ENCODE measurements at places on chromosomes 6 and 20. TPM values are rescaled to one million over a fixed set of nuclear protein-coding genes. Genes with fewer than 3 reads are reported as not detected.

- DNase-seq, result peak; percentile 27
These were observed 168.1 kb downstream of the GRM4 start for GRCh38 chr6:33977606-33978411.

GRCh38 chr6:78810698-78811097, 56.7 kb upstream of the IRAK1BP1 start:
- DNase-seq, result no peak

DNA sequence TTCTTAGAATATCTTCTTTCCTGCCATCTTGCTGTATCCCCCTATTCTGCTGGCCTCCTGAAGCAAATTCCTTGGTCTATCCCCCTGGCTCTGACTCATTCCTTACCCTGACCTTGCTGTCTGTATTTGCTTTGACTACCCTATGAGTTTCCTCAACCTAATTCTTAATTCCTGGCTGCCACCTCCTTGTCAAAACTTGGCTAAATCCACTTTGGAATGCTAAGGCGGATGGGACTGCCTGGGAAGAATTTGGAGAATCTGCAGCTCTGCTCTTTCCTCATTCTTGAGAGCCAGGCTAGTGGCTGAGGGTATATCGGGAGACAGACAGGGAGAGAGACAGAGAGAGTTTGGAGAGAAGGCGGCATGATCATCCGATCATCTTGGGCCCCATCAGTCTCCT, 24.4 kb downstream of the CAP2 start:
- DNase-seq, result no peak

DNA sequence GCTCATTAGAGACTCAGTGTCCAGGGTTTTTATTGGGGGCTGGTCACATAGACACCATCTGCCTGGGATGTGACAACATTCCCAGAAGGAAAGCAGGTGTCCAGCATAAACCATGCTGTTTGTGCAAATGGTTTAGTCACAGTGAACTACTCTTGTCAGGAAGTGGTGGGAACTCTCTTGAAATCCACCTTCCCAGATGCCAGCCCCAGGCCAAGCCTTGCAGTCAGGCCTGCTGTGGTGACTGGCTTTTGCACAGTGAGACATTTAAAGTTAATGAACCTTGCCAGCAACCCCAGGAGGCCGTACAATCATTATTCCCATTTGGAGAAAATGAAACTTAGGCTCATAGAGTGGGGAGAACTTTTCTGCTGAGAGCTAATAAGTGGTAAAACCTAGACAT, 242.5 kb upstream of the KCNG1 start:
- DNase-seq, result no peak

- DNase-seq, result no peak
These were observed 2.5 kb downstream of the RBM39 start for GRCh38 chr20:35739294-35740163.

DNA sequence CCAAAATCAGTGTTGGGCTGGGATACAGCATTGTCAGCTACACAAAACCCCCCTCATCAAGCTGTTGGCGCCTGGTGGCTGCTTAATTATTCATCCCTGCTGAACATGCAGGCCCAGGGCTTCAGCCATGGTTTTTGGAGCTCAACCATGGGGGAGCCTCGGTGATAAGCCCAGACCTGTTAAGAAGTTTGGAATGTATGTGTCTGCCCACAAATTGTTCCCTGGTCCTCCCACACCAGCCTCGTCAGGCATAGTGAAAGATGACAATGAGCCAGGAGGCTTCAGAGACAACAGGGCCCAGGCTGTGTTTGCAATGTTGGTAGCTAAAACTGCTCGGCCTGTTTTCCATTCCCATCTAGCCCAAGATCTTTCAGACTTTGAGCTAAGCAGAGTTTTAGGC, 34.8 kb upstream of the SIRPA start:
- no peak for DNase-seq

DNA sequence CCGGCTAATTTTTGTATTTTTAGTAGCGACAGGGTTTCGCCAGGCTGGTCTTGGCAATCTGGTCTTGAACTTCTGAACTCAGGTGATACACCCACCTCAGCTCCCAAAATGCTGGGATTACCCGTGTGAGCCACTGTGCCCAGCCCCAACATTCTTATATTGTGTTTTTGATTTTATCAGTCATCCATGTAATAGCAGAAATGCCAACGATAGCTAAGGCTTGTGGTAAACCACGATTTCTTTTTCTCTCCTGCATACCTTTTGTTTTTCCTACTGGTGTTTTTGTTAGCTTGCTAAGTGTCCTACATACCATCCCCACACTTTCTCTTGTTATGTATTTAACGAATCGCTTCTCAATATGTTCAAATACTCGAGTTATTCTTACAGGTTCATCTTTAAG, 12.1 kb downstream of the PHACTR2 start:
- no peak for DNase-seq

DNA sequence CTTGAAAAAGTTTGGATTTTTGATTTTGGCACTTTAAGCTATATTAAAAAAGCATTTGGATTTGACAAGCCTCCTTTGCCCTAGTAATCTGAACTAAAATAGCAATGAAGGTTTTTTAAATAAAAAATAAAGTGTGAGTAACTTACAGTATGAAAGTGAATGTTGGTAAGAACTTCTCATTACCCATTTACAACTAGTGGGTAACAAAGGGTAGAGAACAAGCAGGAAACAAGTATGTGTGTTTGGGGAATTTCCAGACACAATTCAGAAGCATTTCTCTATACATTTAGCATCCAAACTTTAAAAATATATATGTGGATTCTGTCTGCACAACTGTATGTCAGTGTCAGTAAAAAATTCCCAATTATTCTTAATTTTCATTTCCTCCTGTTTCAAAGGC, 2.9 kb downstream of the TMEM30A start:
- DNase-seq, result no peak

Gene PLA2G7
- 0.35 TPM for polyA plus RNA-seq

GRCh38 chr6:52595000-52595795, 18.3 kb upstream of the TRAM2 start:
- no peak for DNase-seq

DNA sequence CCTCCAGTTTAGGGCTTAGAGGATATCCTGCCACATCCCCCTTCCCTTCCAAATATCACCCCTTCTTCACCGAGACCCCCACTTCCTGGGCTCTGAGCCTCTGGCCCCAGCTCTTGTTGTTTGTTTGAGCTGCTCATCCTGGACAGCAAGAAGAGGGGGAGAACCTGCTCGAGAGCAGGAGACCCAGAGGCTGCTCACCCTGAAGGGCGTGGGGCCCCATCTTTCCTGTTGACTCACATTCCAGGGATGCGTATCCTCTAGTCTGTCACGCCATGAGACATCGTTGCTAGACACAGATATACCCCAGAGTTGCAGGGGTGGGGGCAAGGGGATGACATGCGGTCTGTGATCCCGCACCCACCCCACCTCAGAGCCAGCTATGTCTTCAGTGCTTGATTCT, 5.7 kb upstream of the TNXB start:
- no peak for DNase-seq

Gene TXLNB
- not detected for polyA plus RNA-seq

- DNase-seq, result no peak
These were observed 4.3 kb downstream of the PPP1R10 start for GRCh38 chr6:30612687-30613248.

GRCh38 chr20:41274152-41274551, 43.4 kb downstream of the ZHX3 start:
- no peak for DNase-seq

- no peak for DNase-seq
These were observed 771.4 kb upstream of the MMS22L start for GRCh38 chr6:98054453-98054852.

Gene EPPIN
- polyA plus RNA-seq, result not detected

Gene SSTR4
- not detected for polyA plus RNA-seq

DNA sequence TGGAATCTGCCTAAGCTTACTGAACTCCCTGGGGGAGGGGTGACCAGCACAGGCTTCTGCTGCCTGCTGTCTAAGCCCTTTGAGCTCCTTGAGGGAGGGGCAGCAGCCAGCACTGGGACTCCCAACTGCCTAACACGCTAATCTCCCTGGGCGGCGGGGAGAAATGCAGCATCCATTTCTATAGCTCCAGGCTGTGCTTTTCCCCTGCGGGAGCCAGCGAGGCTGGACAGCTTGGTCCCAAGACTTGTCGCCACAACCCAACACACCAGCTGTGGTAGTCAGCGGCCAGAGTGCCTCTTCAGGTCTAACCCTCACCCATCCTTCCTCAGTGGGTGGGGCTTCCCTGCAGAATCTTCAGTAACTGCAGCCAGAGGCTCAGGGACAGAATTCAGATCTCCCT, 64.6 kb downstream of the VGLL2 start:
- DNase-seq, result no peak

- no peak for DNase-seq
These were observed 362.6 kb downstream of the EPM2A start for GRCh38 chr6:145372671-145373151.

- no peak for DNase-seq
These were observed 126.5 kb upstream of the JAG1 start for GRCh38 chr20:10800288-10800687.

GRCh38 chr6:130293800-130294199, 71.0 kb upstream of the SAMD3 start:
- DNase-seq, result no peak

GRCh38 chr6:44177691-44178423, 19.2 kb downstream of the CAPN11 start:
- no peak for DNase-seq

DNA sequence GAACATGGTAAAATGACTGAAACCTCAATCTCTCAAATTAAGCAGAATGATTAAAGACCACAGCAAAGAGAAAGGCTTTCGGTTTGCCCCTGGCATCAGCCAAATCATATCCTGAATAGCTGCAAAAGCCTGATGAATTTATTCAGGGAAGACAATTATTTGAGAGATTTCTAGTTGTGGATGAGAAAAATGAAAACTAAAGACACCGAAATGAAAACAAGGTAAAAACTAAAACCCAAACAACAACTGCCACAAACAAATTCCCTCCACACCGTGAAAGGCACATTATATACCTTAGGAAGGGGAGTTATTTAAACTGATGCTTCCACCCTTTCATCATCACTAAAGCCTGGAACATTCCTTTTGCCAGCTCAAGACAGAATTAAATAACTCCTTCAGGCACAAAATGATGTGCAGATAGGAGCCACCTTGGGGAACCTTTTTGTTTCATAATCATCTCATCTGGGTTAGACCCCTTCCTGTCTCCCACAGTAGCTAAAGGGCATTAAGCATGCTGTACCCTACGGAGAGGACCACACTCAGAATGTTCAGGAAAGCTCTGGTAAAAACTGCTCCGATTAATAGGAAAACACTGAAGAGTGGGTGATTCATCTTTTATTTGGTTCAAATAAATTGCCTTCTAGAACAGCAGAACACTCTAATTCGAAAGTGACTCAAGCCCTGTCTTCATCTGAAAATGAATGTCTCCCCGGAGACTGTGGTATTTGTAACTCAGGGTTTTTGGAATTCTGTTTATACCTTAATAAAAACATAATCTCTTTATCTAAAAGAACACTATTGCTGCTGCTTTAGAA, 9.1 kb upstream of the ANKRD60 start:
- no peak for DNase-seq

GRCh38 chr6:139295901-139296300, 4.1 kb upstream of the TXLNB start:
- no peak for DNase-seq

GRCh38 chr6:163538331-163538730, 123.8 kb downstream of the QKI start:
- no peak for DNase-seq

GRCh38 chr6:28215425-28215824, 9.7 kb upstream of the ZSCAN9 start:
- DNase-seq, result no peak

DNA sequence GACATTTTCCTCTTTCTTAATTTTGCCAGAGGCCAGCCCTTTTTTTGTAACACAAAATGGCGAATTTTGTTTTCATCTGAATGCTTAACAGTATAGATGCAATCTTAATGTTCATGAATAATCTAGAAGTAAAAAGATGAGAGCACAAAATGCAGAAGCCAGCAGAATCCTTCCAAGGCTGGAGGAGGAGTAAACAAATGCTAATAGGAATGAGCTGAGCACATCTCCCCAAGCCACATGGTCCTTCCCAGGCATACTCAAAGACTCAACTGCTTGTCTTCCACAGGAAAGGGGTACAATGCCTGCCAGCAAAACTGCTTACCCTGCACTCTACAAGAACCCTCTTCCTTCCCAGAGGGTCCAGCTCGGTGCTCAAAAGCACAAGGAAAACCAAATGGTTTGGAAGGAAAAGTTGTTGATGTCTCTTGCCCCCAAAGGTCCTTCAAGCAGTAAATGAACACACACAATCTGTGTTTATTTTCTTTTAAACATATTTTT, 155.1 kb downstream of the MOXD1 start:
- no peak for DNase-seq

- no peak for DNase-seq
These were observed 7.8 kb downstream of the IL22RA2 start for GRCh38 chr6:137165375-137166246.

Gene CLDN20
- 0.26 TPM for polyA plus RNA-seq

DNA sequence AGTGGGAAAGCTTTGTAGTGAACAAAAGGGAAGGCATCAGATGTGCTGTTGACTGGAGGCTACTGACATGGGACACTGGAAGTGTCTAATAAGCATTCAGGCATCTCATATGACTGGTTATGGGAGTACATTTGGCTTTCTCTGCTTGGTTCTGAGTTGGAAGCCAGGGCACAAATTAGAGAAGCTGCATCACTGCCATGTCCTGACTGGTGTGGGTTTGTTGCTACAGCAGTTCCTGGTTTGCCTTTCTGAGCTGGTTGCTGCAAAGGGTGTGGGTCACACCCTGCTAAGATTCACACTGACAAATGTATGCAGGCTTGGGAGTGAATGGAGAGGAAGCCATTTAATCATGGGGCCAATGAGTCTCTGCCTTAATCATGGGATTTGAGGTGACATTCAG, 36.2 kb upstream of the NANP start:
- no peak for DNase-seq

DNA sequence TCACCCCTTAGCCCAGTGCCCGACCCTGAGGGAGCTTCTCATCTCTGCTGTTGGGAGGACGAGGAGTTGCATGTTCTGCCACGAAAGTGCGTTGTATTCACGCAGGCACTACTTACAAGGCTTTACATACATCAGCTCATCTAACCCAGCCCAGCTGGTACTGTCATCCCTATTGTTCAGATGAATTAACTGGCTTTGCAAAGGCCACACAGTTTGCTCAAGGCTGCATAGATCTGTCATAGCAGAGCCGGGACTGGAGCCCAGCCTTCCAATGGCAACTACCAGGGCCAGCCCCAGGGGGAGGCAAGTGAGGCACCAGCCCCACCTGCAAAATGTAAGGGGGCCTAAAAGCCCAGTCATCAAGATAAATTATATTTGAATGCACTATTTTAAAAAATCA, 257.6 kb downstream of the NFATC2 start:
- no peak for DNase-seq

Gene RHAG
- not detected for polyA plus RNA-seq

- no peak for DNase-seq
These were observed 22.9 kb downstream of the QKI start for GRCh38 chr6:163437466-163437865.

Gene RAET1L
- polyA plus RNA-seq, result not detected

DNA sequence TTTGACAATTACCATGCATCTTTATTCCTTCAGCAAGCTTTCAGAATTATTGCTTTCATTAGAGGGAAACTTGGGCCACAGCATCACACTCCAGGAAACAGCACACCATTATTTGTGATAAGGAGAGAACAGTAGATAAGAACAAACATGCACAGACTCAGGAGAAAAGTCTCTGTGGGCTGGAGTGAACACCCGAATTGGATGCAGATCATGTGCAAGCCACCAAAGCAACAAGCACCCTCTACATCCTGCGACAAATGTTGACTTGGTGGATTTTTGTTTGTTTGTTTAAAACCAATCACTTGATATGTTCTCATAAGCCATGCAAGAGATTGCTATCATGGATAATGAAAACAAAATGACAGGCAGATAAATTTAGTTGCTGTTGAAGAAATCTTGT, 67.7 kb upstream of the ZFP64 start:
- DNase-seq, result no peak

Gene POM121L2
- polyA plus RNA-seq, result not detected

GRCh38 chr6:42978487-42978838, 518 bp downstream of the PEX6 start:
- DNase-seq, result peak; percentile 56

Data from liver (tissue), 10 donors.